Muscle of back (tissue), 13 donors: ENCODE measurements at places on chromosomes 3 and 15. TPM values are rescaled to one million over a fixed set of nuclear protein-coding genes. Genes with fewer than 3 reads are reported as not detected.

DNA sequence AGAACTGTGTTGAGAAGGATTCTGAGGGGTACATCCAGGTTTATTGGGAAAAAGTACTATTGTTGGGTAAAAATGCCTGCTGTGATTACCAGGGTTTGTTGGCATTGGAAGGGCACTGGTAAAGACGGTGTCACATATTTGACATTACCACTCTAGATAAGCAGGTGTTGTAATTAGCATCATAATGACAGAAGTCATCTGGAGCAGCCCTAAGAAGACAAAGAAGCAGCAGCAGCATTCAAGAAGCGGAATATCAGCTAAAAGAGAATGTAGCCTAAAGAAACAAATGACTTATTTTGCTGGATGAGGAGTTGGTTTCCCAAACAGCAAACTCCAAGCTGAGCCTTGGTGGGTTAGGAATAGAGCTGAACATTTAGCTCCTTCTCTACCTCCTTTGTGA, 30.5 kb upstream of the ZFAND6 start:
- DNase-seq: no peak

- no peak for DNase-seq
These were observed 16.2 kb upstream of the HERC1 start for GRCh38 chr15:63849906-63850305.

The CNTN6 gene
- 0.90 TPM for polyA plus RNA-seq

GRCh38 chr3:144308396-144308795, 336.8 kb downstream of the DIPK2A start:
- DNase-seq: no peak

- DNase-seq: no peak
These were observed 541.0 kb upstream of the NAALADL2 start for GRCh38 chr3:174318181-174318580.

DNA sequence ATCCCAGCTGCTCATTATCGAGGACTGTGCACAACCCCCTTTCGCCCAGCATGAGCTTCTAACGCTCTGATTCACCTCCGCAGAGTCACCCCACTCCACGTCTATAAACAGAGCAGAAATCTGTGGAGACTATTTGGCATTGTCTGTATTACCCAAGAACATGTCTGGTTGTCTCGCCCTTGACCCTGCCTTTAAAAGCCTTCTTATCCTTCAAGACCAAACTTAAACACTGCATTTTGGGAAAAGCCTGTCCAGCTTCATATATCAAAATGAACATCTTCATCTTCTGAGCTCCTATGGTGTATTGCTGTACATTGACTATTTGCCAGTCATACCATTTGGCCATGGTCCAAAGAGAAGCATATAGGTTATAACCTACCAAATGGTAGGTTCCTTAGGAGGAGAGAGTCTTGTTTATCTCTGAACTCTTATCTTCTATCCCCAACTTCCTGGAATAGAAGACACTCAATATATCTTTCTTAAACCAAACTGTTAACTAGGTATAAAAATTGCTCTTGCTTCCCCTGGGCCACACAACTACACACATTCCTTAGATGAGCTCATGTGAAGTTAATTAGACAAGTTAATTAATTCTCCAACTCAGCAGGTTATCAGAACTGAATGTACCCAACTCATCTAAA, 90.1 kb downstream of the FBN1 start:
- DNase-seq: no peak

- peak; percentile 91 for DNase-seq
These were observed 36.5 kb upstream of the RAB11A start for GRCh38 chr15:65832549-65833364.
